M059J (cell line): ENCODE measurements at places on chromosomes 5 and 9. TPM values are rescaled to one million over a fixed set of nuclear protein-coding genes. Genes with fewer than 3 reads are reported as not detected.

DNA sequence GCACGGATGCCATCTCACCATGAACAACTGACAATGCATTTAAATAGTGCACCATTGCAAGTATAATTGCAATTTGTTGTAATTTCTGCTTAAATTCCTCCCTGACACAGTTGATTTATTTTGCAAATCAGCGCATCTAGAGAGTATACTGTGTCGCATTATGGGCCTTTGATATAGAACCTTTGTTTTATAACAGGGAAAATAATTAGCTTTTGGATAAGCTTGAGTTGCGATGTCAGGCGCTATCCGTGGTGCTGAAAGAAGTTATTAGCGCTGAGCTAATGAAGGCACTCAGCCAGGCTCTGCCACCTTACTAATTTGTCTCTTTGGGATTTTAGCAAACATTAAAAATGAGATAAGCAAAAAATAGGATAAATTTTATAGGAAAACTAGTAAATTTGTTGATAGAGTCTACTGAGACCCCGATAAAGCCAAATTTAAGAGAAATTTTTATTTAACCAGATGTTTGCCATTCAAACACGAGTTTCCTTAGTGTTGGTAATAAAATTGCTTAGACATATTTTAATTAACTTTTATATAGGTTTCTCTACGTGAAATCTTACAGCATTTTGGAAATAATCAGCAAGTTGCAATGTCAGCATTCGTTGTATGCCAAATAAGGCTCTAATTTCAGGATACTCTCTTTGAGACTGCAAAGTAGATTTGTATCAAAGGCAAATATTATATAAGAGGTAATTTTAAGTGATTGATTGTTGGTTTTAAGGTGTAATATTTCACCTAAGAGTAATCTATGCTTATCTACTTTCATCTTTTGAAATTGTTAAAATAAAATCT is 355.5 kb downstream of the TLR4 start:
- DNase-seq = peak; percentile 28

DNA sequence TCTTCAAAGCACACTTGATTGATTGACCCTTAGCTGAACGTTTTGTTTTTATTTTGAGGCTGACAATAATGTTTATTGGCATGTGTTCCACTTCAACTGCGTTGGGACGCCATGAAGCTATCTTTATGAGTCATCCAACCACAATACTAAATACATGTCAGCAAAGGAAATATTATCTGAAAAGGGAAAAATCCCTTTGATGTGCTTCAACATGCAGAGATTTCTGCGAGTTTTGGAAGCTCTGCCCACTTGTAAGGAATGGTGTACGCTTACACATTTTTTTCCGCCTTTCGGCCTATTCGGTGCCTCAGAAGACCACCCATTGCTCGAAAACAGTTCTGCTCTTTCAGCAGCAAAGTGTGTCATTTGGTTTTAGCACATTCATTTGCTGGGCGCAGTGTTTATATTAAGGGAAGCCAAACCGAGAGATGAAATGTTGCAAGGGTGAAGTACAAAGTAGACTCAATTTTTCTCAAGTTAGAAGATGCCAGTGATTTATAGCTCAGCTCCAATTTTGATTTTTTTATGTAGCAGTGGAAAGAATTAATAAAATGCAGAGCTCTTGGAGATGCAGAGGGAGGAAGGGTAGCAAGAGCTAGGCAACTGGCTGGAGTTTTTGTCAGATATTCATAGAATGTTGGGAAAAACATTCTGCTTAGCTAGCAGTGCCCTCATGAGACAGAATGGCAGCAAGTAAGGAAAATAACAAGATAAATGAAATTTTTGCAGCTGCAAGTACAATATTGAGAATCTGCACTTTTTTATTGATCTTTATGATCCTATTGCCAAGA is 68.9 kb downstream of the PRDM6 start:
- DNase-seq = peak; percentile 75

DNA sequence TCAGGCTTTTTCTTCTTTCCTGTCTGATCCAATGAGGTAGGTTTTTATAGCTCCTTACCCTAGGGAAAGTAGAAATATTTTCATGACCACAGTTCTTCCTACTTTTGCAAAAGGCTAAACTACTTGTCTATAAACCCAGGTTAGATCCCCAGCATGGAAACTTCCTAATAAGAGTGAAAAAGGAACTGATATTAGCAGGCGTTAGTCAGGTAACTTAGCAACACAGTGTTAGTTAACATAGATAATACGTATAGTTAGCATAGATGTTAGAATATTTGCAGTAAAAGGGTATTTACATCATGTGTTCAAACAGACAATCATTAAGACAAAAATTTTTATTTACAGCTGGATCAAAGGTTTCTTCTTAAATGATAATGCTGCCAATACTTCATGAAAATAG is 162.9 kb upstream of the DAB2 start:
- DNase-seq = no peak

The PPP3R2 gene
- not detected in 2 replicates for total RNA-seq

DNA sequence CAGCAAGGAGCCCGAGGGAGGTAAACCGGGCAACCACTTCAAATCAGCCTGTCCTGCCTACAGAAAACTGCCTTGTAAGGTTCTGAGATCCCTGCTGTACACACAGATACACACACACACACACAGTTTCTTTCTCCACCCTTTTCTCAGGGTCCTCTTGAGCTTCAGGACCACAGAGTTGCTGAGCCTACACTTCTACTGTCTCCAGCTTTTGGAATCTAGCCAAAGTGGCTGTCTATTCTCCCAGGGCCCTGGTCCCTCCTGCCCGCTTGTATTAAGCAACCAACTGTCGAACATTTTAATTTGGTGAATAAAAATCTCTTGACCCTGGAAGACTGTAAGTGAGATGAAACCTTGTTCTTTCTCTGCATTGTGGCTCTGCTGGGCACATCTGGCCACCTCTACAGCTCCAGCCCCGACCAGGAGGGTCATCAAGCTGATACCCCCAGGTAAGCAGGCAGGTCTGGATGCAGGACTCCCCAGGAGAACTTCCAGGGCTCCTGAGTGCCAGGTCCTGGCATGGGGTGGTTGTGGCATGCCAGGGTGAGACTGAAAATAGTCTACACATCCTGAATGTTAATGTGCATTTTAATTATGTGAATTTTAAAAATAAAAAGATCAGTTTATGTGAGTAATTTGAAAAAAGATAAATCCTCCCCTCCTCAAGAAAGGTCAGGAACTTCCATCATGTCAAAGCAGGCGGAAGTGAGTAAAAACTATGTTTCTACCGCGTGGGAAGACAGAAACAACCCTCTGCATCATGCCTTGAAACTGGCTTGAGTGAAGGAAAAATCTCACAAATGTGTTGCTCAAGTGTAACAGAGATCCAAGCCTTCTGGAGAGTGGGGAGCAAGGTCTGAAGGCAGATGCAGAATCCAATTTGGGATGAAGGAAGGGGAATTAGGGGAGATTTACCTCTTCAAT is 15.0 kb upstream of the S1PR3 start:
- no peak for DNase-seq

DNA sequence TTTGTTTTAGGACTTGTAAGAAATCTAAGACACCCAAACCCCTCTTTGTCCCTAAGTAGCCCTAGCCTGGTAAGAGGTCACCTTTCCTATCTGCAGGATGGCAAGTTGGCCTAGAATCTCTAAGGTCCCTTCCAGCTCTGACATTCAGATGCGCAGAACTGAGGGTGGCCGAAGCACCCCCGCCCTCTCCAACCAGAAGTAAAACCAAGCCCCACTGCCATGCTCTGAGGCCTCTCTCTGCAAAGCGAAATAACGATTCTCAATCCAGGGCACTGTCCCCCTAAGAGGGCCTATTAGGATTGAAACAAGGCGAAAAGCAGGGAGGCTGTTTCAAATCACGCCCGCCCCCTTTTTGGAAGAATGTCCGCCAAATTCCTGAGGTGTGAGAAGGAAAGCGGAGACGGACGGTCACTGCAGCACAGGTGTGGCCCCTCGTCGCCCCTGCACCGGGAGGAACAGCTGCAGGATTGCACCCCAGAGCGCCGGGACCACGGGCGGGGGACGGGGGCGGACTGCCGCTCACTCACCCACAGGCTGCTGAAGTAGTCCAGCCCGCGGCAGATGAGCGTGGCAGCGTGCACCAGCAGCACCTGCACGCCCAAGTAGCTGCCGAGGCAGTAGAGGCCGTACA is 824 bp downstream of the TMEM245 start:
- peak; percentile 33 for DNase-seq

- DNase-seq = peak; percentile 49
Observed at GRCh38 chr5:14101922-14102321, 41.2 kb upstream of the TRIO start.

The PCDHB10 gene
- total RNA-seq = 0.49 and 1.3 TPM in 2 replicates

DNA sequence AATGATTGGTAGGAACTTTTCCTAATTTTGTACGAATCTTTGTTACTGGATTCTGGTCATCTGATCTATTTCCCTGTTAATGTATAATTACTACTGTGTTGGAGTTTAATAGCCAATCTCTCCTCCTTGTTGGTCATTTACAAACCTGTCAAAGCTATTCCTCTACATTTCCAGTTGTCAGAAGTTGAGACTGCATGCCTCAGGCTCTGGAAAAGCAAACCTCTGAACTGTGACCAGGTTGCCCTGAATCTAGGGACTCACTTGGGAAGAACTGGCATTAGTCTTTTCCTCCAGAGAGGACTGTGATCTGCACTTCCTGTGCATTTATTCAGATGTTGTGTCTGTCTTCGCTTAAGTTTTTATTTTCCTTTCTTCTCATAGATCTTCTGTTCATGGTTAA is 16.1 kb downstream of the PDLIM4 start:
- DNase-seq = no peak

GRCh38 chr5:166377756-166378155 is 1913.7 kb upstream of the WWC1 start:
- peak; percentile 3 for DNase-seq

DNA sequence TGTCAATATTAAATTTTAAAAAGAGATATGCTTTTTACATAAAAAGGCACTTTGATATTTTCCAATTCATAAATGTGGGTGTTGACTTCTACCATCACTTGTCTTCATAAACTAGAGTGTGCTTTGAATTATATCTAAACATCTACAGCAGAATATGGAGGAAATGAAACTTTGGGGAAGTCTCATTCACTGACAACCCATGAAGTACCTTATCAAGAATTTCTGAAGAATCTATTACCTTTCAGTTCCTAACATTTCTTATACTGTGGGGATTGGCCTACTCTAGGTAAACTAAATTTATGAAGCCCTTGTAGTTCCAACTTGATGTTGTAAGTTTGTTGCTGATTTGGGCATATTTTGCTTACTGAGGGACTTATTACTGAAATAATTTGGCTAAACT is 81.9 kb downstream of the EMB start:
- no peak for DNase-seq
